ENCODE measurements at places on chromosomes 16 and 17.

- DNase-seq: no peak
Observed at GRCh38 chr17:7356756-7357155, 1.8 kb downstream of the TMEM95 start.

DNA sequence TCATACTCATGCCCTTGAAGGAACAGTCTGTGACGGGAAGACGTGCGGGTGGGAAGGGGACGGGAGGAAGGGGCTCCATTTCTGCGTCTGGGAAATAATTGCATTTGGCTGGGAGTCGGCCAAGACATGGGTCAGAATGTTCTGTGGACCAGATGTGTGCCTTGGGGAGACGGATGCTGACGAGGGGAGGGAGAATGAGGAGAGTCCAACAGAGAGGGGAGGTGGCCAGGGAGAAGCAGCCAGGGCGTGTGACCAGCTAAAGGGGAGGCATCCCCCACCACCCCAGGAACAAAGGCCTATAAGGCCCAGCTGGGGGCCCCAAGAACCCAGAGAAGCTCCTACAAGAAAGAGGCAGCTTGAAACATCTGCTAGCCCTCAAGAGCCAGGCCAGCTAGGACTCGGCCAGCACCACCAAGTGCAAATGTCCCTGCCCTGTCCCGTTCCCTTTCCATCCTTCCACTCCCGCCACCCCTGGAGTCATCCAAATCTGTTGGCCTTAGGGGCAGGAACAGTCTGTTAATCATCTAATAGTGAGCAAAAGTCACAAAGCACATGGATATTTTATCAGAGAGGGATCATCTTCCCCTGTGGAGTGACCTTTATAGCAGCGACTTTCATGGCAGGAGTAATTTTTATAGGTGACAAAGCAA is 42.5 kb upstream of the BCO1 start:
- no peak for DNase-seq

GRCh38 chr17:47301161-47301560 is 22.6 kb upstream of the EFCAB13 start:
- DNase-seq: no peak

DNA sequence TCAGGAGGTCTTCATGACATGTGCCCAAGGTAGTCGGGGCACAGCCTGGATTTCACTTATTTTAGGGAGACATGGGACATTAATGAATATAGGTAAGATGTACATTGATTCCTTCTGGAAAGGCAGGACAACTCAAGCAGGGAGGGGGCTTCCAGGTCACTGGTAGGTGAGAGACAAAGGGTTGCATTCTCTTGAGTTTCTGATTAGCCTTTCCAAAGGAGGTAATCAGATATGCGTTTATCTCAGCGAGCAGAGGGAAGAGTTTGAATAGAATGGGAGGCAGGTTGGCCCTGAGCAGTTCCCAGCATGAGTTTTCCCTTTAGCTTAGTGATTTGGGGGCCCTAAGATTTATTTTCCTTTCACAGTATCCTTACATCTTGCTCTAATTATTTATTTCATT is 443.8 kb upstream of the EEF2KMT start:
- DNase-seq: no peak

DNA sequence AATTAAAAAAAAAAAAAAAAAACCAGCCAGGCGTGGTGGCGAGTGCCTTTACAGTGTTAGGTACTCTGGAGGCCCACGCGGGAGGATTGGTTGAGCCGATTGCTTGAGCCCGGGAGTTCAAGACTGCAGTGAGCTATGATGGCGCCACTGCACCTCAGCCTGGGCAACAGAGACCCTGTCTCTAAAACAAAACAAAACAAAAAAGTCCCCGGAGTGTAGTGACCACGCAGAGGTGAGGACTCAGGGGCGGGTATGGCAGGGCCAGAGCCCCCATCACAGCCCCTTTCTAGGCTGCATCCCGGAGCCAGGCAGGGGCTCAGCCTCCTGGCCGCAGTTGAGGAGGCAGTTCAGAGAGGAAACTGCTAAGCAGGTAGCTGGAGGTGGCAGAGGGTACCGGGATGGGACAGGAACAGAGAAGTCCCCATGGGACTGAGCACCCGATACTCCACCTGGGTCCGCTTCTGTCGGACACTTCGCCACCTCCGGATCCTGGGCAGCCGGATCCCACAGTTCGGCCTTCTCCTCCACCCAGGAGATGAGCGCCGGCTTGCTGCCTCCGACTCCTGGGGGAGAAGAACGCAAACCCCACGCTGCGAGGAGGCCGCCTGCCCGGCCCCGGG is 800 bp downstream of the ZNF747 start:
- no peak for DNase-seq

DNA sequence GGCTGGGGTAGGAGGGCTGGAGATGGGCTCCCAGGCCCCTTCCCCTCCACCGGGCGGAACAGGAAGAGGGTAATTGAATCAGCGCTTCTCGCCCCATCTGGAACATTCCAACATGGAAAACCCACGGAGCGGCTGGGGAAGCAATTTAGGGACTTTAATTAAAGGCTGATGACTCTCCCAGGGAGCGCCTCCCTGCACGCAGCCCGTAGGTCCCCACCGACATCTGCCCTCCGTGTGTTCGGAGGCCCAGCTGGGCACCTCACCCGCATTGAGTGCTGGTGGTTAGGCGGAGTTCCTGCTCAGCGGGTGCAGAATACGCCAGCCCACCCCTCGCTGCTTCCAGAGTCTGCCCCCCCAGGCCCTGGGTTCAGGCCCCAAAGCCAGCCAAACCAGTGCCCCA is 10.0 kb downstream of the HS3ST6 start:
- DNase-seq: no peak

- no peak for DNase-seq
Observed at GRCh38 chr17:83036666-83037065, 42.7 kb upstream of the METRNL start.

DNA sequence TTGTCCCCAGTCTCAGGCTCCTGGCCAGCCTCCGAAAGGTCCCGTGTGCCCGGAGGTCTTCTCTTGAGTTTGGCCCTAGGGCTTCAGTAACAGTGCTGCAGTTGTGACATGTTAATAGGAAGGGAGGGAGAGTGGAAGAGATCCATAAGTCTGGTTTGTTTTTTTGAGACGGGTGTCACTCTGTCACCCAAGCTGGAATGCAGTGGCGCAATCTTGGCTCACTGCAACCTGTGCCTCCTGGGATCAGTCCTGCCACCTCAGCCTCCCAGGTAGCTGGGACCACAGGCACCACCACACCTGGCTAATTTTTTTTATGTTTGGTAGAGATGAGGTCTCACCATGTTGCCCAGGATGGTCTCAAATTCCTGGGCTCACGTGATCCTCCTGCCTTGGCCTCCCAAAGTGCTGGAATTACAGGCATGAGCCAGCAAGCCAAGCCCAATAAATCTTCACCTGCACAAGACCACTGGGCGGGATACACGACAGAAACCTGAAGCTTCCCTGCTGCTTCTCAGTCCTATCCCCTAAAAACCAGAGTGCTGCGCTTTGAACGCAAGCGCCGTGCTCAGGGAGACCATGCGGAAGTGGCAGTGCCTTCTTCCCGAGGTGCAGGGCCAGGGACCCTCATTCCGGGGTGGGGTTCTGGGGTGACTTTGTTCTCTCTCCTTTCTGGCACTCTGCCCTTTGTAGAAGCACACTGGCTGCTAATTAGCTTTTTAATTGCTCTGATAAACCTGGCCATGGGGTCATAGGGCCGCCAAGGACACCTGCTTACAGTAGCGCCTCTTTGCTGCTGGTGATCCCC is 10.9 kb downstream of the TRAF7 start:
- DNase-seq: no peak

DNA sequence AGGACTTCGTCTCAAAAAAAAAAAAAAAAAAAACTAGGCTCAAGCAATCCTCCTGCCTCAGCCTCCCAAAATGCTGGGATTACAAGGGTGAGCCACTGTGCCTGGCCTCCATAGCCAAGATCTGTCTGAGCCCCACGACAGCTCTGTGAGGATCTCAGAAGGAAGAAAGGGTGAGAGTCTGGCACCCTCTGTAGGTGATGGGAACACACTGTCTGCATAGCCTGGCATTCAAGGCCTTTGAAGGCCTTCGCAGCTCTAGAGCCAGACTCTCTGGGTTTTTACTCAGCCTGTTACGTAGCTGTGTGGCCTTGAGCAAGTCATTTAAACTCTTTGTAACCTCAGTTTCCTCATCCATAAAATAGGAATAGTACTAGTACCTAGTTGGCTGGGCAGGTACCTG is 6.3 kb upstream of the XPO6 start:
- no peak for DNase-seq

- no peak for DNase-seq
Observed at GRCh38 chr17:63937319-63937718, 5.2 kb upstream of the CD79B start.

- DNase-seq: no peak
Observed at GRCh38 chr16:30950516-30951065, 1.7 kb downstream of the ORAI3 start.

DNA sequence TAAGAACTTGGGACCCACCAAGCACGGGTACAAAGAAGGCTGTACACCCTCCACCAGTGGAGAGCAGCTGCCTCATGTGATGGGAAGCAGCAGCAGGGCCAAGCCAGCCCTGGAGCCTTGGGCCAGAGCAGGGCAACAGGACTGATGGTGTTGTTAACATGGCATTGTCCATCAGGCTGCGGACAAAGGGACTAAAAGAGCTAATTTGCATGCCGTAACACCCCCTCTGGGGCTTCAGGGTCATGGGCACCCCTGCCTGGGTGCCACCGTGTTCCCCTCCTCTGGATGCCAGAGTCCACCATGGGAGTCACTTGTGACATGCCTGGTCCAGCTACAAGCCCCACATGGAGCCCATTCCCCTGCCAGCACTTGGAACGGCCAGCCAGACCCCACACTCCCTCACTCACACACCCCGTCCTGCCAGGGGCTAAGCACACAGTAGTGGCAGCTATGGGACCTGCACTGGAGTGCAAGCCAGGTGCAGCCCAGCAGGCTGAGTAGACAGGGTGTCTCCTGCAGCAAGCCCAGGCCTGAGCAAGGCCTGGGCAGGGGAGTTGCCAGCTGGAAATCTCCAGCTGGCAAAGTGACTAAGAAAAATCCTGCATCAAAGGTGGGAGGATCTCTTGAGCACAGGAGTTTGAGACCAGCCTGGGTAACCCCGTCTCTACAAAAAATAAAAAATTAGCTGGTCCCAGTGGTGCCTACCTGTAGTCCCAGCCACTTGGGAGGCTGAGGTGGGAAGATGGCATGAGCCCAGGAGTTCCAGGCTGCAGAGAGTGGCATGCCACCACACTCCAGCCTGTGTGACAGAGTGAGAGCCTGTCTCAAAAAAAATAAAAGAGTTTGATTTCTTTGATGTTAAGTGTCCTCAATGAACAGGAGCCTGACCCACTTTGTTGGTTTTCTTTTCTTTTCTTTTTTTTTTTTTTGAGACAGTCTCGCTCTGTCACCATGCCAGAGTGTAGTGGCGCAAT is 33.7 kb downstream of the NOL11 start:
- DNase-seq: no peak

- DNase-seq: peak; percentile 99
Observed at GRCh38 chr17:8153957-8154607, 1.9 kb upstream of the PER1 start.

GRCh38 chr16:7025616-7026190 is 306.9 kb upstream of the RBFOX1 start:
- DNase-seq: peak; percentile 61

DNA sequence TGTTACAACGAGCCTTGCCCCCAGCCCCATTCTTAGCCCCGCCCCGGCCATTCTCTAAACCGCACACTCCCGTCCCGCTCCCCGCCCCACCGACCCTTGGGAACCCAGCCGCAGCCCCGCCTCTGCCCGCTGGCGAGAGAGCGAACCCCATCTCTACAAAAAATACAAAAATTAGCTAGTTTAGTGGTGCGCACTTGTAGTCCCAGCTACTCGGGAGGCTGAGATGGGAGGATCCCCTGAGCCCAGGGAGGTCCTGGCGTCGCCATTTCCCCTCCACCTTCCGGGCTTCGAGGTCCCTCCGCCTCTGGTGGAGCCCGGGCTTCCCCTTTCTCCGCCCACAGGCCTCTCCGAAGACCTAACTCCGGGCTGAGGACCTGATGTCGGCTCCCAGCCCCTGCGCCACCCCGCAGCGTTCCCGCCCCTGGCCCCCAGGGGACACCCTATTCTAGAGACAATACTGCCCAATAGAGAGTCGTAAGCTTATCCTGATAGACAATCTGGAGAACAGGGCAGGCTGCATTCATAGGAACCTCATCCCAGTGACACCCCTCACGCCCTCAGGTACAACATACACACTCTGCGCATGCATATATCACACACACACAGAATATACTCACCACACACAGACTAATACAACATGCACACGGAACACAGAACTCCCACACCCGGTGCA is 480 bp upstream of the PROCA1 start:
- DNase-seq: peak; percentile 61

DNA sequence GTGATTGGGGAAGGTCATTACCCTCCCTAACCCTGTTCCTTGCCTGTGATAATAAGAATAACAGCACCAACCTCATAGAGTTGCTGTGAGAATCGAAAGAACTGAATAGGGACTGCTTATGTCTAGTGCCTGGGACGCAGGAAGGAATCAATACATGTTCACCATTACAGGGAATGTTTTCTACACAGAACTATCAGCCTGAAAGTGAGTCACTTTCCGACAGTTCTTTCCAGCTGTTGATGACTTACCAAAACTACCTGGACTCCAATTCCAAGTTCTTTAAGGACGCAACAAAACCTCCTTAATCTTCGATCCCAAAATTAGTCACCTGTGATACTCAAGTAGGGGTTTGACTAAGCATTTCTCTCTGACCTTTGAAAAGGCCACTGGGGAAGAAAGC is 29.4 kb downstream of the ZNF423 start:
- no peak for DNase-seq

DNA sequence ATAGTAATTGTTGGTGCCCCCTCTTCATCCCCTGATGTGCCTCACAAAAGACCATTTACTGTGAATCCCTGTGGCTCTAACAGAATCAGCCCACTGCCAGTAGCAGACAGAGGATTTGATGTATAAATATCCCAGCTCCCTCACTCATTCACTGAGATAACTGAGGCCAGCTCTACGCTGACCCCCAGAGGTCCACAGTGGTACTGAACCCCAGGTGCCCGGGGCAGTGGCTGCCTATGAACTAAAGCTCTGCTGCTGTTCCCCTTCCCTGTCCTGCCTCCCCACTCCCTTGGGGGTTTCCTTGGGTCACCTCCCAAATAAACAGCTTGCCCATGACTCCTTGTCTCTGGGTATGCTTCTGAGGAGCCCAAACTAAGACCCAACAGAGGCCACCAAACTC is 295.8 kb downstream of the FOXL1 start:
- no peak for DNase-seq

GRCh38 chr16:66908116-66908515 is 10.6 kb downstream of the CDH16 start:
- peak; percentile 3 for DNase-seq

GRCh38 chr17:47265983-47266541 is 12.4 kb downstream of the ITGB3 start:
- DNase-seq: no peak

All from left cardiac atrium (tissue), 4 donors.